ENCODE measurements at places on chromosomes 2 and 18. TPM values are rescaled to one million over a fixed set of nuclear protein-coding genes. Genes with fewer than 3 reads are reported as not detected.

DNA sequence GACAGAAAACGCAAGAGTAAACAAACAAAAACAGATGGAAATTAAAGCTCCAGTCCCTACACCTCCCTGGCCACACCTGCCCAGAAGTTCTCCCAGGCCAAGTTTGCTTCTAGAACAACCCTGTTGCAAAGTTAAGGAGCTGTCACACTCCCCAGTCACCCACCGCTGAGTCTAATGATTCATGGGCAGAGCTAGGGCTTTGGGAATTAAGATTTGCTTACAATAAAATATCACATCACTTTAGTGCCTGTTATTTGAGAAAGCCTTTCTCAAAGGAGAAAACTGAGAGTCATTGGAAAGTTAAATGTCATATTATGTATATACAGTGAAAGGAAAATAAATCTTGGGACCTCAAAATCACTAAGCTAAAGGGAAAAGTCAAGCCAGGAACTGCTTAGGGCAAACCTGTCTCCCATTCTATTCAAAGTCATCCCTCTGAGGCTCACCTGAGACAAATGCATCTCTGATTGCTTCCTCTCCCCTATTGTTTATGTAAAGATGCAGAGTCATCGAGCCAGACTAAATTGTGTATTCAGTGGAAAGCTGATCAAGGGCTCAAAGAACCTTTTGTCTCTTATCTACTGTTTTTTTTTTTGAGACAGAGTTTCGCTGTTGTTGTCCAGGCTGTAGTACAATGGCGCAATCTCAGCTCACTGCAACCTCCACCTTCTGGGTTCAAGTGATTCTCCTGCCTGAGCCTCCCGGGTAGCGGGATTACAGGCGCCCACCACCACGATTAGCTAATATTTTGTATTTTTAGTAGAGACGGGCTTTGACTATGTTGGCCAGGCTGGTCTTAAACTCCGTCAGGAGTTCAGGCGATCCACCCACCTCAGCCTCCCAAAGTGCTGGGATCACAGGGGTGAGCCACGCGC, 2.8 kb downstream of the CRYGB start:
- no peak for DNase-seq

DNA sequence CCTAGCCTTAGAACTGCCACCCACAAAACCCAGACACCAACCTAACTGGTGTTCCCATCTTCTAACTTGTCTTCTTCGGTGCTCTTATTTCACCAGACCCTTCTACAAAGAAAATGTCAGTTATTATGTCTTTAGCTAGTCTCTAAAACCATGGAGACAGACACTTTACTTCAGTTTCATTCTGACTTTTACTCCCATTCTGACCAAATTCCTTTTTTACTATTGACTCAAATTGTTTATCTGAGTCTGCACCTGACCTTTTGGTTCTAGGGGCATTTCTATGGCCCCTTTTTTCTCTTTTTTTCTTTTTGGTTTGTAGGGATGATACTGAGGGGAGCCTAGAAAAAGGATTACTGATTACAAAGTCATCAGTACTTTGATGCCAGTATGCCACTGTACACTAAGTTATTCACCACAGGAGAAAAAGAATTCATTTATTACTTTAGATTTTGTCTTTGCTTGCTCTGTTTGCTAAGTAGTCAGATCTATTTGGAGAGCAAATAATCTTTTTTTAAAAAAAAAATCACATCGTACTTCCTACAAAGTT, 6.8 kb upstream of the SLC1A4 start:
- DNase-seq, result no peak

DNA sequence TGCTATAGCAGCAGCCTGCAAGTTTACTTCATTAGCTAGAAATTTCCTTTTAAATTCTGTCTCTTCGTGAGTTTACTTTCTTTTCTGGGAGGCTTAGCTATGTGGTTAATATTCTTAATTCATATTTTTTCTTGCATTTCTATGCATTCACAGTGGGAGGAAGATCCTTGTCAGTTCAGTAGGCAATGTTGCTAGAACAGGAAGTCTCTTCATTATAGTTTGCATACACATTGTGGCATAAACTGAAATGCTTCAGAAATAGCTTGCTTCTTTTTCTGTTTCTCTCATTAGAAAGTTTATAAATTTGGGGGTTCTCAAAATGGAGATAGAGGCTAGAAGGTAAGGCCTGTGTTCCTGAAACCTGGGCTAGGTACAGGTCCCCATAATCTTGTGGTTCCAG, 8.1 kb upstream of the ARHGAP15 start:
- DNase-seq, result no peak

DNA sequence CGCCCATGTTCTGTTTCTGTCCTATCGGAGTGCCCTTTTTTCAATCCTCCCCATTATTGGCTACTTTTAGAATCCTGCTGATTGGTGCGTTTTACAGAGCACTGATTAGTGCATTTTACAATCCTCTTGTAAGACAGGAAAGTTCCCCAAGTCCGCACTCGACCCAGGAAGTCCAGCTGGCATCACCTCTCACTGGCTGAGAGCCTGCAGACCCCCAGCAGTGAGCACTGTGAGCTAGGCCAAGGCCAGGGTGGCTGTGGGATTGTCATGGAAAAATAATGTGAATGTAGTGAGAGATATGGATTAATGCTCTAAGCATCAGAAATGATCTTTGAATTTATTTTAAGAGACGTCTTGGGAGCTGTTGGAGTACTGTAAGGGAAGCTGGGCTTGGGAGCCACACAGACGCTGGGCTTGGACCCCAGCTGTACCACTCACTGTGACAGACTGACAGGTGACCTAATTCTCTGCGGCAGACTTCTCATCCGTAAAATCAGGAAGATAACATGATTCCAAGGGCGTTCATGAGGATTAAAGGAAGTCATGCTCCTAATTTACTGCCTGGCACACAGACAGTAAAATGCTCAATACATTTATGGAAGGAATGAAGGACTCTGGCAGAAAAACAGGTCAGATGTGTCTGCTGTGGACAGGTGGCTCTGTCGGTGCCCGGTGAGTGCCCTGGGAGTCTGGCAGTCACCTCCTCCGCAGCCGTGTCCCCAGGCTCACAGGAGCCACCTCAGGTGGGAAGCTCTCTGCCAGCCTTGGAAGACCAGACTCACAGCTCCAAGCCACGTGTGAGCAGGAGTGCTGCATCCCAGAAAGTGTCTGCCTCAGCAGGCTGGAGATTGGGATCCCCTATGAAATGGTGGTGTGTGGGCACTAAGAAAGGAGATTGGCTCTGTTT, 105.5 kb downstream of the FAM168B start:
- no peak for DNase-seq

GRCh38 chr2:16729335-16729734, 63.7 kb upstream of the CYRIA start:
- no peak for DNase-seq

DNA sequence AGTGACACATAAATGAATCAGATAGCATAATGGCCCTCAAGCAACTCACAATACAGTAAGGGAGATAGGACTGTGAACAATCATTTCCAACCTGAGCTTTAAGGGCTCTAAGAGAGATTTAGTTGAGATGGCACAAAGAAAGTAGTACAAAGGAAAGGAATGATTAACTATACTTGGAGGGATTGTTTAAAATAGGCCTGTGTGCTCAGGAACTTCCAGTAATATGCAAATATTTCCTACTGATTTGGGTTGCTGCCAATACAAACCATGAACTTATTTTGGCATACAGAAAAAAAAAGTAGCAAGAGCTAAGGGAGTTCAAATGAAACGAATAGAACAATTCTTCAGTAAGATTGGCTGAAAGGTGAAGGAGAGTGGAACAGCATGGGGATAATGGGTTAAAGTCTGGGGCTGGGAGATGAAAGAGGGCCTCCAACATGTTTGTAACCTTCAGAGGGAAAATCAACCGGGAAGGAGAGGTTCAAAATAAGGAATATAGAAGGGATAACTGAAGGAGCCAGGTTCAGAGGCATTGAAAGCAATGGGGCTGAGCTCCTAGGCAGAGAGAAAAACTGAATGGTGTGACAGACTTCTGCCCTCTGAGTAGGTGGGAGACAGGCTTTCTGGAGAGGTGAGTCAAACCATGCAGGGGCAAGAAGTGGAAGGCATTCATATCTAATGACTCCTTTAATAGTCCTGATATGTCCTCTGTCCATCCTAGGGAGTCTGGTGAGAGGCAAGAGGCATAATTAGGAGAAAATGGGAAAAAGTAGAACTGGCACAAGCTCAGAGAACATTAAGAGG, 83.5 kb downstream of the DNAH7 start:
- no peak for DNase-seq

GRCh38 chr2:64284751-64285150, 140.5 kb upstream of the PELI1 start:
- no peak for DNase-seq

GRCh38 chr2:101234169-101234938, 18.3 kb upstream of the CNOT11 start:
- DNase-seq, result no peak

GRCh38 chr2:226825056-226825455, 10.8 kb upstream of the RHBDD1 start:
- no peak for DNase-seq

DNA sequence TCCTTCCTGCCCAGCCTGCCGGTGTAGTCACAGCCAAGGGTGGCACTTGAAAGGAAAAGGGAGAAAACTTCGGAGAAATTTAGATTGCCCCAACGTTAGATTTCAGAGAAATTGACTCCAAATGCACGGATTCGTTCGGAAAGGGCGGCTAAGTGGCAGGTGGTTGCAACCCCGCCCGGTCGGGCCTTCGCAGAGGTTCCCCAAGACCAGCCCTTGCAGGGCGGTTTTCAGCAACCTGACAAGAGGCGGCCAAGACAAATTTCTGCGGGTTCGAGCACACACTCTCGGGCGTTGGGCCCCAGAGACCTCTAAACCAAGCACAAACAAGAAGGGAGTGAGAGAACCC, 4.8 kb downstream of the ONECUT2 start:
- no peak for DNase-seq

DNA sequence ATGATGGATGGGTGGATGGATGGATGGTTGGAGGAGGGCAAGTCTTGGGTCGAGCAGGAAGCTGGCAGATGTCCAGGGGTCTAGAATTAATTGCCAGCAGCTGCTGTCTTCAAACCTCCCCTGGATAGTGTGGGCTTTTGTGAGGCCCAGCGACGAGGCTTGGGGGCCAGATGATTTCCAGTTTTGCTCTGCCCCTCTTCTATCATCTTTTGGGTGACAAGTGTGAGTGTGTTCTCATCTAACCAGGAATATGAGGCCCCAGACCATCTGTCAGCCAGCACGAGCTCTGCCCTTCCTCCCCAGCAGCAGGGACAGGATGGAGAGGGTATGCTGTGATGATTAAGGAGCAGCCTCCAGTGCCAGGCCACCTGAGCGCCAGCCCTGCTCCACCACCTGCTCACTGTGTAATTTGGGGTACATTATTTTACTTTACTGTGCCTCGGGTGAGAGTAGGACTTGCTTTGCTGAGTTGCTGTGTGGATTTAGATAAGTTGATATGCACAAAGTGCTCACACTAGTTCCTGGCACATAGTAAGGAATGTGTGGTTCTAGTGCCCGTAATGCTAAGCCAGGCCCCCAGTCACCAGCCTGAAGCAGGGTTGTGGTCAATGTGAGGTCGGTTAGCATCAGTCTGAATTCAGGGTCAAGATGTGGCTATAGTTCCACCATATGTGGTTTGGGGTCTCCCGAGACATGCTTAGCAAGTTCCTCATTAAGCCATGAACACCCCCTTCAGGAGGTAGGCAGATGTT, 251.1 kb downstream of the CYP26B1 start:
- no peak for DNase-seq

GRCh38 chr2:12341920-12342319, 374.8 kb upstream of the TRIB2 start:
- DNase-seq, result no peak

The DSG1 gene
- not detected for total RNA-seq

The AQP12A gene
- not detected for total RNA-seq

The ANKRD30B gene
- 26.2 TPM for total RNA-seq

The CDH7 gene
- not detected for total RNA-seq

The NTSR2 gene
- total RNA-seq, result not detected

The KIF1A gene
- 4.1 TPM for total RNA-seq

The SULT6B1 gene
- not detected for total RNA-seq

The DPP4 gene
- total RNA-seq, result 1.2 TPM

The ETAA1 gene
- 42.1 TPM for total RNA-seq

The AOX1 gene
- total RNA-seq, result 8.4 TPM

The PROM2 gene
- total RNA-seq, result 1.3 TPM
